Colonic mucosa (tissue), 4 donors: ENCODE measurements at places on chromosomes 2 and 18. TPM values are rescaled to one million over a fixed set of nuclear protein-coding genes. Genes with fewer than 3 reads are reported as not detected.

Gene OSBPL6
- total RNA-seq, result 0.72 TPM

Gene HMSD
- total RNA-seq, result 0.11 TPM

Gene METTL4
- 7.2 TPM for total RNA-seq

Gene TEKT4
- not detected for total RNA-seq

Gene CCT7
- 353 TPM for total RNA-seq

Gene TMEM185B
- total RNA-seq, result 14.4 TPM

DNA sequence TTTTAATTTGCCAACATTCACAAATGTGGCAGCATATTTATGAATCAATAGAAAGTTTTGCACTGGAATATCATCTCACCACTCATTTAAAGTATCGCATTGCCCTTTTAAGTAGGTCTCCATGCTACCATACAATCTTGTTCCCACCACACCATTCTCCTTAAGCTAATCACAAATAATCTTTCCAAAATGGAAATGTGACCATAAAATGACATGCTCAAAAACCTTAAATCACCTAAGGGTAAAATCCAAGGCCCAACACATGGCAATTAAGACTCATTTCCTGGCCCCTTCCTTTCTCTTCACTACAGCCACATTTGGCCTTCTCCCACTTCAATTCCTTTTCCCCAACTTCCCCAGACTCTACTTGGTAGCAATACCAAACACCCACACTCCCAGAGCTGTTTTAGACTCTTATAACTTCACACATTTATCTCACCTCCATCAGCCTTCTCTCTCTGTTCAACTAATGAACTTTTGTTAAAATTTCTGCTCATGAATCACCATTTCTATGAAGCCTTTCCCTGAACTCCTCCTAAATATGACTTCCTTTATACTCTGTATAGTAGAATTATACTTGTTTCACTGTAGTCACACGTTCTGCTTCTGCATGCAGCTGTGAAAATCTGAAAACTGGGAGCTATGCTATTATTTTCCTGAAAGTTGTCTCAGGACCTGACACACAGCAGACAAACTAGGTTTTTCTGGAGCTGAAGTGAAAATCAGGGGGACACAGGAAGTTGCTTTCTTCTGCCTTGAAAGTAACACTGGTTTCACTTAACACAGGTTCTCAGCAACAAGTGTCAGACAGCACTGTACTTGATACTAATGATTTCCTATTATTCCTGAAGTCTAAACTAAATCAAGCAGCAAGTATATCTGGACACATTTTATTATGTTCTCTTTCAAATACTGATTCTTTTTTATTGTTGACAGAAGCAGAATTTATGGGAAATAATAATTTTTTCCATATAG lies 303.9 kb downstream of the ZEB2 start:
- H3K27ac ChIP-seq, result no peak overlapping the region
- H3K27me3 ChIP-seq, result no peaks in the 10 kb centered on the region
- no peak overlapping the region for H3K4me3 ChIP-seq
- H3K4me1 ChIP-seq, result no peaks in the 10 kb centered on the region
- H3K36me3 ChIP-seq, result no peaks in the 10 kb centered on the region

DNA sequence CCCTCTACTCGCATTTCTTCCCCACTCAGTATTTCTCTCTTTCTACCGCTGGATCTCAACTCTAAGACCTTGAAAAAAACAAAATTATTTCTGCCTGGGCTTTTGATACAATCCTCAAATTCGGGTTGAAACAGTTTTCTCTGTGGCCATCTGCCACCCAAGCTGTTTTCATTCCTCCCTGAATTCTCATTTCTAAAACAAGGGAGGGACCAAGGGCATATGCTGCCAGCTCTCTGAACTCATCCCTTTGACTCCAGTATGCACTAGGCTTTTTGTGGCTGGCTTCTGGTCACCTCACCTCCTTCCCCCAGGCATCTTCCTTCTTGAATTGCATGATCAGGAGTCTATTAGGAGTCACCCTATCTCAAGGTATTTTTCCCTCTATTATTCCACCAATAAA lies 49.5 kb downstream of the CCDC148 start:
- H3K4me1 ChIP-seq, result no peaks in the 10 kb centered on the region
- no peaks in the 10 kb centered on the region for H3K36me3 ChIP-seq
- no peak for DNase-seq
- no peaks in the 10 kb centered on the region for H3K27me3 ChIP-seq
- no peak overlapping the region for H3K4me3 ChIP-seq

- H3K27me3 ChIP-seq, result no peaks in the 10 kb centered on the region
- no peak overlapping the region for H3K4me3 ChIP-seq
- no peaks in the 10 kb centered on the region for H3K4me1 ChIP-seq
- H3K27ac ChIP-seq, result no peak overlapping the region
- no peaks in the 10 kb centered on the region for H3K36me3 ChIP-seq
These were observed 180.7 kb downstream of the FBXO15 start for GRCh38 chr18:73966954-73967353.

DNA sequence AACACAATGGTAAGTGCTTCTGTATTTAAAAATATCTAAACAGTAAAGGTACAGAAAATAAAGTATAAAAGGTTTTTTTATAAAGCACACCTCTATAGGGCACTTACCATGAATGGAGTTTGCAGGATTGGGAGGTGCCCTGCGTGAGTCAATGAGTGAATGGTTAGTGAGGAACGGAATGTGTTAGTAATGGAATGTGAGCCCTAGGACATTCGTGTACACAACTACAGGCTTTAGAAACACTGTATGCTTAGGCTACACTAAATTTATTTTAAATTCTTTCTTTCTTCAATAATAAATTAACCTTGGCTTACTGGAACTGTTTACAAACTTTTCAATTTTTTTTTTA lies 337.9 kb upstream of the SLC39A10 start:
- no peak overlapping the region for H3K4me3 ChIP-seq
- H3K36me3 ChIP-seq, result no peaks in the 10 kb centered on the region
- no peaks in the 10 kb centered on the region for H3K27me3 ChIP-seq
- no peak overlapping the region for H3K27ac ChIP-seq
- no peaks in the 10 kb centered on the region for H3K4me1 ChIP-seq

DNA sequence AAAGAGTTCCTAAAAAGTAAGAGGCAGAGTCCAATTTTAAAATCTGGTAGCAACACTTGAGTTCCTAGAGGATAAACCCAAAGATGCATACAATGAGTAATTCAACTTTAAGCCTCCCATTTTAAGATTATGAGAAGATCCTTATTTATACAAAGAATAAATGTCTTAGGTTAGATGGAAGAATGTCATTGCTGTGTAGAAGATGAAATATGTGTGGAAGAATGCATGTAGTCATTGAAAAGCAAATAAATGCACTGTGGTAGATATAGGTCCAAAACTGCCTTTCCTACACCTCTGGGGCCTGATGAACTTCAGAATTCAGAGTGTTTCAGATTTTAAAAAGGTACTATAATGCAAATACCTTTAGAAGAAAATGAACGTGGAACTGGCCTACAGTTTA lies 58.7 kb upstream of the LRP1B start:
- no peak for DNase-seq
- no peak overlapping the region for H3K27ac ChIP-seq
- no peaks in the 10 kb centered on the region for H3K27me3 ChIP-seq
- no peaks in the 10 kb centered on the region for H3K4me1 ChIP-seq
- no peaks in the 10 kb centered on the region for H3K36me3 ChIP-seq

DNA sequence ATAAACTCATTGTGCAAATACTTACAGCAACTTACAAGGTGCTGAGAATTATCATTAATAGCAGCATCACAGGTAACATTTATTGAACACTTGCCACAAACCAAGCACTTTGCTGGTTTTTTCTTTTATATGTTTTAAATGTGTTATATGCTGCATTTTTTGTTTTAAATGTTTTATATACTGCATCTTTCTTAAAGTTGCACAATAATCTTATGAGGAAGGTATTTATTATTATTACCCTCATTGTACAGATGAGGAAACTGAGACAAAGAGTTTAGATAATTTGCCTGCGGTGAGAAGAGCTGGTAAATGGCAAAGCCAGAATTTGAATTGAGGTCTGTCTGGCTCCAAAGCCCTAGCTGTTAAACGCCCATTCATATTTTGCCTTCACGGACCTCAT lies 52.2 kb upstream of the RIOK3 start:
- H3K36me3 ChIP-seq, result no peaks in the 10 kb centered on the region
- no peak overlapping the region for H3K27ac ChIP-seq
- H3K4me3 ChIP-seq, result no peak overlapping the region
- no peaks in the 10 kb centered on the region for H3K4me1 ChIP-seq

DNA sequence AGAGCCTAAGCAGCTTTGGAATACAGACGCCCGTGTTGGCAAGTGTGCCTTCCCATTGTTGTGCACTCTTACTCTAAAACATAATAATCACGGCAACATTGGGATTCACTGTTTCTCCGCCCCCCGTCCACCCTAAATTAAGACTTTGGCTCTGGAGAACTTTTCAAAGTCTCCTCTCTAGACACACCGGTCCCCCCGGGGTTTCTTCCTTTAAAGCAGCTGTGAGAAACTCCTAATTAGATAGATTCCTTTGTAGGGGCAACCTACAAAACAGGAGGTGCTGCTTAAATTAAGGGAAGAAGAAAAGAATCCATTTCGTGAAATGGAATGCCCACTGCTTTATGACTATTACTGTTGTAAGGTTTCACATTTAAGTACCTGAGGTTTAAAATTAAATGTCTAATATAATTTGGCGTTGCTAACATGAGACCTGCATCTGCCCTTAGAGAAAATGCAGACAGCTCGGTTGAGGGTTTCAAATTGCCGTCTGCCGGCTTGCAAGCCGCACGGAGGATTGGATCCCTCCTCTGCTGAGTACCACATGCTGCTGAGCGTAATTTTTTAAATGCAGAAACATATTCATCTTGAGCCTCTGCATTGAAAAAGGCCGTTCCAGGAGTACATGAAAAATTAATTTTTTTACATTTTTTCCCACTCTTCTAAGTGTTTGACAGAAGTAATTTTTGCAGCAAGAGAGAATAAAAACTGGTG lies 233.3 kb downstream of the GBX2 start:
- no peaks in the 10 kb centered on the region for H3K27me3 ChIP-seq
- no peak for DNase-seq
- H3K36me3 ChIP-seq, result no peaks in the 10 kb centered on the region
- no peak overlapping the region for H3K4me3 ChIP-seq

- H3K36me3 ChIP-seq, result no peaks in the 10 kb centered on the region
- H3K27me3 ChIP-seq, result peaks cover 37% of the 10 kb centered on the region
- H3K27ac ChIP-seq, result no peak within 1 kb of the TSS
- H3K4me1 ChIP-seq, result no peaks in the 10 kb centered on the region
These were observed at the start of gene POMC for GRCh38 chr2:25168256-25169072. TSS of gene POMC (minus strand) at chr2:25168580. CDS start at chr2:25164772, 3,808 bp downstream.

DNA sequence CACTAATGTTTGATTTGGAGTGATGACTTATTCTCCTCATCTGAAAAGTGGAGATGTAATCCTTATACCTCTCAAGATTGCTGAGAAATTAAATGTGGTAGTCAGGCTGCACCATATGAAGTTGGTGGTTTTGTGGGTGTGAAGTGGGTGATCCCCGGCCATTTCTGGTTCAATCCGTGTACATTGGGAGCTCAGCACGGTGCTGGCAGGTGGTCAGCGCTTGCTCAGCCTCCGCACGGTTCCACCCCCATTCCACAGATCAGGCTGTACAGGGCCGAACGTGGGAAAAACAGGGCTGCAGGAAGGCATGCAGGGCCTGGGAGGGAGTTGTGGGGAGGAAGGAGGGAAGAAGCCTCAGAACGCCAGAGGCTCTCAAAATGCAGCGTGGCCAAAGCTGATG lies 198.3 kb downstream of the INO80D start:
- no peaks in the 10 kb centered on the region for H3K27me3 ChIP-seq
- H3K36me3 ChIP-seq, result no peaks in the 10 kb centered on the region
- DNase-seq, result no peak
- H3K4me1 ChIP-seq, result no peaks in the 10 kb centered on the region
- no peak overlapping the region for H3K27ac ChIP-seq

DNA sequence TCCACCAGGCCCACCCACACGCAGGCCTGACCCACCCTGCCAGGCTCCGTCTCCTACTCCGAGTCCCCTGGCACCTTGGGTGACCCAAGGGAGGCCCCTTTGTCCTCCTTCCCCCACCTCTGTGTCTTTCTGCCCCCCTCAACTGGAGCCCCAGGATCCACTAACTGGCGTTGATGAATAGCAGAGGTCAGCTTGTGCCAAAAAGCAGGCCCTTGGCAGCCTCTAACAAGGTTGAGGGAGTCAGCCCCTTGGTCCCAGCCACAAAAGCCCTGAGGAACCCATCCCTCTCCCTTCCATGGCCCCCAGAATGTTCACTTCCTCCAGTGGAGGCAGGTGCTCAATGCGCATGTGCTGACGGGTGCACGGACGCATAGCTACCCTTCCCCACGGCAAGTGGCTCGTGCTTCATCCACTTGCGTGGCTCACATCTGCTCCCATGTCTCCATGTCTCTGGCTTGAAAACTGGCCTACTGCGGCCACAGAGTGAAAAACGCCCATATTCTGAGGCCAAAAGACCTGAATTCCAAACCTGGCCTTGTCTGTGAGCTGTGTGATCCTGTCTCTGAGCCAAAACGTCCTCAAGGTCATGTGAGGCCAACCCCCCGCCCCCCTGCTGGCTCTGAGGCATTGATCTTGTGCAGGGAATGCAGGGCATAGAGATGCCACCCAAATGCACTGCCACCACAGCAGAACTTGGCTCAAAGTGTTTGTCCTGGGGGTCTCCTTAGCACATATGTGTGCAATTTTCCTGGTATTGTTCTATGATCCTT lies 19.0 kb upstream of the PTMA start:
- no peak for DNase-seq
- no peak overlapping the region for H3K27ac ChIP-seq
- H3K27me3 ChIP-seq, result no peaks in the 10 kb centered on the region
- H3K4me1 ChIP-seq, result no peaks in the 10 kb centered on the region

- H3K36me3 ChIP-seq, result no peaks in the 10 kb centered on the region
- DNase-seq, result no peak
- no peaks in the 10 kb centered on the region for H3K27me3 ChIP-seq
- H3K27ac ChIP-seq, result no peak overlapping the region
These were observed 217.5 kb downstream of the CAMKMT start for GRCh38 chr2:44579115-44579836.

GRCh38 chr18:13464432-13465123 lies 246.0 kb downstream of the LDLRAD4 start:
- DNase-seq, result peak; percentile 52
- no peaks in the 10 kb centered on the region for H3K27me3 ChIP-seq
- peak overlapping the region; percentile 20 for H3K4me3 ChIP-seq
- H3K27ac ChIP-seq, result peak overlapping the region; percentile 19
- H3K36me3 ChIP-seq, result no peaks in the 10 kb centered on the region
- no peaks in the 10 kb centered on the region for H3K4me1 ChIP-seq

- no peaks in the 10 kb centered on the region for H3K4me1 ChIP-seq
- H3K4me3 ChIP-seq, result no peak overlapping the region
- H3K36me3 ChIP-seq, result no peaks in the 10 kb centered on the region
- no peak for DNase-seq
- H3K27me3 ChIP-seq, result no peaks in the 10 kb centered on the region
- H3K27ac ChIP-seq, result peak overlapping the region; percentile 31
These were observed 57.5 kb downstream of the MCFD2 start for GRCh38 chr2:46857871-46858701.

- H3K27ac ChIP-seq, result no peak overlapping the region
- H3K4me3 ChIP-seq, result no peak overlapping the region
- H3K27me3 ChIP-seq, result no peaks in the 10 kb centered on the region
- no peaks in the 10 kb centered on the region for H3K4me1 ChIP-seq
- DNase-seq, result no peak
These were observed 16.1 kb upstream of the ZNF236 start for GRCh38 chr18:76806301-76806700.

- H3K36me3 ChIP-seq, result no peaks in the 10 kb centered on the region
- no peaks in the 10 kb centered on the region for H3K27me3 ChIP-seq
- H3K4me1 ChIP-seq, result no peaks in the 10 kb centered on the region
- H3K27ac ChIP-seq, result no peak overlapping the region
- H3K4me3 ChIP-seq, result no peak overlapping the region
- DNase-seq, result no peak
These were observed 7.0 kb upstream of the NUP35 start for GRCh38 chr2:183117226-183117625.
